Naive B cell (primary cell): ENCODE measurements at places on chromosomes 1 and 21. TPM values are rescaled to one million over a fixed set of nuclear protein-coding genes. Genes with fewer than 3 reads are reported as not detected.
A peak's percentile ranks its signal among the peaks of the same experiment; 100 is the strongest.

Gene PDZK1IP1
- polyA plus RNA-seq: 2.8 TPM

Gene MYOG
- not detected for polyA plus RNA-seq

GRCh38 chr1:33336580-33336979 is 15.7 kb upstream of the A3GALT2 start:
- H3K4me1 ChIP-seq: peaks cover 37% of the 10 kb centered on the region
- H3K36me3 ChIP-seq: peaks cover 8% of the 10 kb centered on the region
- H3K27ac ChIP-seq: no peak overlapping the region
- DNase-seq: no peak
- no peak overlapping the region for H3K4me3 ChIP-seq
- no peaks in the 10 kb centered on the region for H3K27me3 ChIP-seq

DNA sequence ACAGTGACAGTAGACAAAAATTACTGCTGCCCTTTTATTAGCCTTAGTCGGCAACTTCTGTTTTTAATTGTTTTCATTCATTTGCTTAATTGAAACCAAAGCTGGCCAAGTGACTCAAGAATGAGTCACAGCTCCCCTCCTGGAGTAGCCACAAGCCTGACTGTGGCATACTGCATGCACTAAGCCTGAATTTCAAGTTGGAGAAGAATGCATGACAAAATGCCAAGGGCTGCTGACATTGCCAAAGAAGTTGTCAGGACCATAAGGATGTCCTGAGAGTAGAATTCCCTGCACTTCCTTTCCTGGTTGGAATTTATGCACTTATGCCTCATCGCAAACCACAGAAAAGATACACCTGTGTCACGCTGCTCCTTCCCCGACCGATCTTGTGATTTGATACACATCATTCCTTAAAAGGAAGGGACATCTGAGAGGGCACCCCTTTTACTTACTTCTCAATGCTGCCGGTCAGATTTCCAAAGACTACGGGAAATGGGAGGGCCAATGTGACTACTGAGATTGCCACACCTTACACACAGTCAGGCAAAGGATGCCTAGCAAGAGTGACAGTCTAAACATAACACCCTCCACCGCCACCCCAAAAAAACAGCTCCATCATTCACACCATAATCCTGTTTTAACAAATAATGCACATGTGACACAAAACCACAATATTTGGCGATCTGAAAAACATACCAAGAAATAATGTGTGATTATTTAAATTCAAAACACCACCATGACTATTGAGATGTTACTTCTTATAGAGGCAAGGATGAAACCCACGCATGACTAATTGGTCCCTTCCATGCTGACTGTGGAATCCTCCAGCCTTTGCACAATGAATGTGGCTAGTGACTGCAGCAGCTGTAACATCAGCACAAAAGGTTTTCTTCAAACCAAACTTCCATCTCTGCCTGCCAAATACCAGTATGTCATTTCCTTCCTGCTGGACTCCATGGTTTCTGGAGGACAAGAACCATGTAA is 28.2 kb downstream of the VAV3 start:
- H3K36me3 ChIP-seq: peaks cover 3% of the 10 kb centered on the region
- H3K27ac ChIP-seq: peak overlapping the region; percentile 73
- H3K4me1 ChIP-seq: peaks cover 69% of the 10 kb centered on the region
- H3K27me3 ChIP-seq: no peaks in the 10 kb centered on the region

DNA sequence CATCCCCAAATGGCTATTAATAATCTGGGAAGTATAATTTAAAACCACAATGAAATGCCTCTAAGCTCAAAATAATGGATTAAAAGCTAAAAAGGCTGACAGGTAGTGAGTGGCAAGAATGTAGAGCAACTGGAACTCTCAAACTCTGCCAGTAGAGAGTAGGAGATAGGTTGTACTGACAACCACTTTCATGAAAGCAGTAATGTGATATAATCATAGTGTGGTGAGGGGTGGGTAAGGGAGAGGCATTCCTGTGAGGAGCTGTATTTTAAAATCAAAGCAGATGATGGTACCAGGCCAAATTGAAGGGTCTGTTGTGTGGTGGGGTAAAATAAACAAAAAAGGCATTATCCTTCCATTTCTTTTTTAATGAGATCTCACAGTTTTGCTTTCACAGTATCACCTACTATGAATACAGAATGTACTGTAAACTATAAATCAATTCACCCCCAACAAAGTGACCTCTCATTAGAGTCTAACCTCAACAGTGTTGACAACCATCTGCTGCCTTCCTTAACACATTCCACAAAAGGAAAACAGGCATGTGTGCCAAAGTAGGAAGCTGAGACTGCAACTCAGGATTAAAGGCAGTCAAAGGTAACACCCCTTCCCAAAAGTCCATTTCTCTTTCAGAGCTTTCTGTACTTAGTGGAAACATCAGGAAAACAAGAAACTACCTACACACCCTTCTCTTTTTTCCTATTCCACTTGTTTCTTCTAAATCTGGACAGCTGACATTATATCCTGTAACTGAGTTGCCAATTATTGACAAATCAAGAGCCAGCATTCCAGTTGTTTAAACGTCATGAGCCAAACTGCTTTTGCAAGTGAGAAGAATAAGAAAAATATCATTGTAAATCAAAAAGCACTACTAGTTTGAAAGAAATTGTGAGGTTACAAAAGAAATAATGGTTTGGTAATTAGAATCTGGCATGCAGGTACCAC is 130.8 kb downstream of the FAF1 start:
- peaks cover 14% of the 10 kb centered on the region for H3K36me3 ChIP-seq
- H3K27me3 ChIP-seq: no peaks in the 10 kb centered on the region
- H3K4me1 ChIP-seq: peaks cover 13% of the 10 kb centered on the region
- DNase-seq: no peak
- H3K4me3 ChIP-seq: no peak overlapping the region

- no peaks in the 10 kb centered on the region for H3K4me1 ChIP-seq
- no peak overlapping the region for H3K27ac ChIP-seq
- no peaks in the 10 kb centered on the region for H3K36me3 ChIP-seq
Measured at GRCh38 chr1:12851779-12852178, 3.3 kb upstream of the HNRNPCL1 start.

GRCh38 chr1:214261206-214262123 is 19.5 kb upstream of the SMYD2 start:
- H3K4me1 ChIP-seq: no peaks in the 10 kb centered on the region
- H3K27ac ChIP-seq: no peak overlapping the region
- peak; percentile 65 for DNase-seq
- H3K36me3 ChIP-seq: no peaks in the 10 kb centered on the region
- peaks cover 68% of the 10 kb centered on the region for H3K27me3 ChIP-seq

DNA sequence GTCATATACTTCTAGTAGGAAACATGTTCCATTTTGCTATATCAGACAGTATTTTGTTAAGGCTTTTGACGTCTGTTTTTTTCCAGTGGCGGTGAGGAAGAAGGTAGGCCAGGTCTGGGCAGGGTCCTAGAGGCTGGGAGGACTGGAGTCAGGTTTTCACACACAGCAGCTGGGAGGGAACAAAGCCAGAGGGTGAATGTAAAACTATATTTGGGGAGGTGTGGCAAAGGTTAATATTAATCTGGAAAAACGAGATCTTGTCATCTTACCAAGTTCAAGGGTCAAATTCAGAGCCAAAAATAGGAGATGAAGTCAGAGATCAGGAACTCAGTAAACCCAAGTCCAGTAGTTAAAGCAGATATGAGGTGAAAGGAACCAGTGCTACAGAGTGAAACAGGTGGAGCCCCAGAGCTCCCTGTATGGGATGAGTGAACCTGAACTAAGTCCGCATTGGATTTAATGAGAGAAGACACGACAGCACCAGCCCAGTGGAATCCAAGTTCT is 10.7 kb upstream of the OTUD7B start:
- no peaks in the 10 kb centered on the region for H3K36me3 ChIP-seq
- DNase-seq: no peak
- H3K27ac ChIP-seq: no peak overlapping the region
- H3K4me1 ChIP-seq: peaks cover 14% of the 10 kb centered on the region
- H3K27me3 ChIP-seq: peaks cover 60% of the 10 kb centered on the region
